ENCODE measurements at places on chromosomes 3 and 15. TPM values are rescaled to one million over a fixed set of nuclear protein-coding genes. Genes with fewer than 3 reads are reported as not detected.

LXN gene
- total RNA-seq, result 8.1 TPM

CYP11A1 gene
- not detected for total RNA-seq

PRR23A gene
- not detected for total RNA-seq

LSAMP gene
- total RNA-seq, result not detected

EPHA6 gene
- total RNA-seq, result not detected

UBAP1L gene
- total RNA-seq, result 4.9 TPM

VILL gene
- total RNA-seq, result 27.3 TPM

SPTSSB gene
- total RNA-seq, result not detected

INSYN1 gene
- total RNA-seq, result not detected

GOLGA6A gene
- not detected for total RNA-seq

DUOXA2 gene
- total RNA-seq, result not detected

SENP8 gene
- total RNA-seq, result 1.4 TPM

CDHR4 gene
- total RNA-seq, result not detected

HIGD2B gene
- 0.25 TPM for total RNA-seq

Data from activated naive CD4-positive, alpha-beta T cell treated with anti-CD3 and anti-CD28 coated beads, Interleukin-2, amount 10 ng/mL, durations not matched to agents 5 hours and 36 hours (primary cell).